Cerebellar nuclear complex (tissue), 1 donor: ENCODE measurements at places on chromosomes 1 and 21.

- no peak for DNase-seq
Measured at GRCh38 chr1:43366179-43366578, 1.6 kb downstream of the ELOVL1 start.

- DNase-seq = no peak
Measured at GRCh38 chr1:165629848-165630628, 996 bp upstream of the MGST3 start.

GRCh38 chr21:41768437-41769042, 1.7 kb upstream of the RIPK4 start:
- no peak for DNase-seq

- DNase-seq = no peak
Measured at GRCh38 chr1:108208724-108209446, 8.7 kb upstream of the SLC25A24 start.

GRCh38 chr1:156384007-156384406, 15.0 kb downstream of the RHBG start:
- no peak for DNase-seq

- no peak for DNase-seq
Measured at GRCh38 chr21:26845066-26845758, at the start of gene ADAMTS1. ADAMTS1 (minus strand) TSS chr21:26845409; CDS start chr21:26844954, 455 bp downstream.

DNA sequence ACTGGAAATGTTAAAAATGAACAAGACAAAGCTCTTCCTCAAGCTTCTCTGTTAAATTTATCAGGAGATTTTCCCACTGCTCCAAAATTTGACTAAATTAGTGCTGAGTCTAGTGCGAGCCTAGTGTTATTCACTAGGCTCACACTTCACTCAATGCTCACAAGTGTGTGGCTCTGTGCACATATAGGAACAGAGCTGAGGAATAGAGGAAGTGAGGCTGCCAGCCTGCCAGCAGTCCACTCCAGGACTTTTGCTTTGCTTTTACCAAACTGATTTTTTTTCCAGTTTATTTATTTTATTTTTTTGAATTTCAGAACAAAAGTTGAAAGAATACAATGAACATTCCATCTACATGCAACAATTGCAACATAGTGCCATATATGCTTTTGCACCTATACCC, 87.2 kb downstream of the VAV3 start:
- DNase-seq = no peak

- DNase-seq = no peak
Measured at GRCh38 chr1:6271006-6271405, 10.1 kb upstream of the GPR153 start.

DNA sequence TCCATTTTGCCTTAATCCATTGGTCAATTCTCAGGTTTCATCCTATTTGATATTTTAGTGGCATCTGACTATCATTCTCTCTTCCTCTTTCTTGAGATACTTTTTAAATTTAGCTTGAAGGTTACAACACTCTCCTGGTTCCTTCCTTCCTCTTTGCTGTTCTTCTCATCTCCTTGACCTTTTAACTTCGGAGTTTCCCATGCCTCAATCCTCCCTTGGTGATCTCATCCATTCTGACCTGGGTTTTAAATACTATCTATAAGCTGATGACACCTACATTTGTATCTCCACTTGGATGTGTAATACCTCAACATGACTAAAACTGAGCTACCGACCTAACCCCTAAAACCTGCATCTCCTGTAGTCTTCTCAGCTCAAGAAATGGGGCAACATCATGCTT, 4.8 kb upstream of the ZNF687 start:
- DNase-seq = no peak

DNA sequence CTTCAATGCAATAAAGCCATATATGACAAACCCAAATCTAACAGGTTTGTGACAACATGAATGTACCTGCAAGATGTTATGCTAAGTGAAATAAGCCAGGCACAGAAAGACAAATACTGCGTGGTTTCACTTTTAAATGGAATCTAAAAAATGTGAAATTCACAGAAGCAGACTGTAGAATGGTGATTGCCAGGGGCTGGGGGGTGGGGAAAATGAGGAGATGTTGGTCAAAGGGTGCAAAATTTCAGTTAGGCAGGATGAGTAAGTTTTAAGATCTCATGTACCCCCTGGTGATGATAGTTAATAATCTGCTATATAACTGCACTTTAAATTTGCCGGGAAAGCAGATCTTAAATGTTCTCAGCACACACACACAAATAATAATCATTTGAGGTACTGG, 160.5 kb downstream of the PTBP2 start:
- DNase-seq = no peak

- DNase-seq = no peak
Measured at GRCh38 chr1:172351754-172352161, 68.7 kb upstream of the C1orf105 start.

DNA sequence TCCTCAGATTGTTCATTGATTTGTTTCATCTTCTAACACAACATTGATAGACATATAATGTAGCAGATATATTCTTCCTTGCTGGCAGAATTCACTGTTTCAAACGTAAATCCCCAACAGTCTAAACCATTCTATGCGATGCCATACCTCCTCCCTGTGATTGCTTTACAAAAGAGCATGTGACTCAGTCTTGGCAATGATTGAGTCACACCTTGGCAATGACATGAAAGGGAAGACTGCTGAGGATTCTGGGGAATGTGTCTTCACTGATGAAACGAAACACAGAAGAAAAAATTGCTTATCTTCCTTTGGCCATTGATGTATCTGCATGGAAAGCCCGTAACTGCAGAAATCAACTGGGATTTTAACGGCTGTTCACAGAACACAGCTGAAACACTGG, 409.6 kb upstream of the ZRANB2 start:
- no peak for DNase-seq

GRCh38 chr1:95876276-95876675, 642.3 kb downstream of the RWDD3 start:
- DNase-seq = no peak

DNA sequence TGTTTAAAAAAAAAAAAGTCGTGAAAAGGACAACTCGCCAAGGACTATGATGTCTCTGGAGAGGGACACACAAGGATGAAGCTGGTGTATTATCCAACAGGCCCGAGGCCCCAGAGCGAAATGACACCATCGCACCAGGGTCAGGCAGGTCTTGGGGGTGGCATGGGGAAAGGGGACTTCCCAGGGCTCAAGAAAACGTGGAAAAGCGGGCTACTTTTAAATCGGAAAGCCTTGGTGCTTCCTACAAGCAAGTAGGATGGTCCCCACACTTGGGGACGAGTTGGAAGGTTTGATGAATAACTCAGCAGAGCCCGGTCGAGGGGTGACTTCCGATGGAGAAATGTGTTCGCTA, 505 bp upstream of the GNPAT start:
- no peak for DNase-seq
